ENCODE measurements at places on chromosomes 7 and 10. TPM values are rescaled to one million over a fixed set of nuclear protein-coding genes. Genes with fewer than 3 reads are reported as not detected.

The KCND2 gene
- not detected for total RNA-seq

The CTAGE8 gene
- total RNA-seq: 5.2 TPM

DNA sequence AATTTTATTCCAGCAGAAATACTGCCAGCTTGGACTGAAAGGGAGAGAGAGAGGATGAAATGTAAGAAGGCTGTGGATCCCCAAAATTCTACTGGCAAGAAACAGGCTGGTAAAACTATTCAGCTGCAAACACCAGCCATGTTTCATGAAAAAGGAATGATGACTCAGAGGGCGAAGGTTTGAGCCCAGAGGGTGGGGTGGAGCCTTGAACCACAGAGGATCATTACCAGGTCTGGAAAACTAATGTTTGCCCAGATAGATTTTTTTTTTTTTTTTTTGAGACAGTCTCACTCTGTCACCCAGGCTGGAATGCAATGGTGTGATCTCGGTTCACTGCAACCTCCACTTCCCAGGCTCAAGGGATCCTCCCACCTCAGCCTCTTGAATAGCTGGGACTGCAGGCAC is 41.7 kb upstream of the NRF1 start:
- H3K27me3 ChIP-seq: no peaks in the 10 kb centered on the region
- peak; percentile 71 for DNase-seq
- H3K4me3 ChIP-seq: no peak overlapping the region
- H3K4me1 ChIP-seq: no peaks in the 10 kb centered on the region

The RBAK gene
- total RNA-seq: 14.8 TPM

The TRRAP gene
- 44.9 TPM for total RNA-seq

- no peak overlapping the region for H3K27ac ChIP-seq
- no peak overlapping the region for H3K4me3 ChIP-seq
Observed at GRCh38 chr10:73218431-73219191, 28.4 kb downstream of the DNAJC9 start.

The TWNK gene
- 30.5 TPM for total RNA-seq

GRCh38 chr7:127844707-127845331 is 186.4 kb downstream of the LRRC4 start:
- H3K36me3 ChIP-seq: peaks cover 2% of the 10 kb centered on the region
- no peak overlapping the region for H3K4me3 ChIP-seq
- no peak overlapping the region for H3K27ac ChIP-seq
- no peaks in the 10 kb centered on the region for H3K4me1 ChIP-seq
- H3K27me3 ChIP-seq: no peaks in the 10 kb centered on the region
- DNase-seq: no peak

DNA sequence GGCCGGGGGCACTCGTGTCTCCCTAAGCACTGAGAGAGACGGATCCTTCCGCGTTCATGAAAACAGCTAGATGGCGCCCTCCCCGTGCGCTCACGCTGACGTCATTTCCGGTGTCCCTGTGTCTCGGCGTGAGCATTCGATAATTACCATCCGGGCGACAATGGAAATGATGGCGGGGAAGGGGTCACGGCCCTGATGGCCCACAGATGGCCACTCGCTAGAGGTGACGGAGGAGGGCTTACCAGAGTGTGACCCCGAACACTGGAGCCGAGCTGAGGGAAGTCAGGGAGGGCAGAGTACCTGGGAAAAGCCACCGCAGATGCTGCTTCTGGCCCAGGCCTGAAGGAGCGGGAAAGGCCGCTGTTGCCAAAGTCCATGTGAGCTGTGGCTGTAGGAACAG is 222.9 kb downstream of the TCERG1L start:
- H3K36me3 ChIP-seq: no peaks in the 10 kb centered on the region
- no peak for DNase-seq
- no peaks in the 10 kb centered on the region for H3K4me1 ChIP-seq

DNA sequence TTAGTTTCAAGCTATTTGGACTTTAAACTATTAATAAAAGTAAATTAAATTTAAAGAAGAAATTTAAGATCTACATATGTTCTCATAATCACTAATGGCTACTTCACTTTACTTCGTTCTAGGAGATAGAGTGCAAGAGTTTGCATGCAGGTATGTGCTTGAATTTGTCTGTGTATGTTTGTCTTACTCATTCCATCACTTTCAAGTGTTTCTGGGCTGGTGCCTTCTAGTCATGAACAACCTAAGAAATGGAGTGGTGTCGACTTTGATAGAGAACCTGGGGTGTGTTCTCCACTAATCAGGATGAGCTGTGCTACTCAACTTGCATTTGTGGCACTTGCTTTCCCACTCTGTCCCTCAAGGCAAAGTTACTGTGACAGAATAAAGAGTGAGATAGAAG is 169.9 kb downstream of the KCND2 start:
- DNase-seq: no peak
- H3K27ac ChIP-seq: no peak overlapping the region
- H3K36me3 ChIP-seq: no peaks in the 10 kb centered on the region
- H3K4me3 ChIP-seq: no peak overlapping the region

GRCh38 chr10:49161411-49161997 is 26.7 kb downstream of the TMEM273 start:
- H3K27me3 ChIP-seq: peaks cover 6% of the 10 kb centered on the region
- no peak overlapping the region for H3K27ac ChIP-seq
- no peak for DNase-seq
- no peak overlapping the region for H3K4me3 ChIP-seq
- H3K36me3 ChIP-seq: no peaks in the 10 kb centered on the region

GRCh38 chr7:27693794-27694193 is 31.1 kb upstream of the HIBADH start:
- no peak overlapping the region for H3K4me3 ChIP-seq
- H3K27ac ChIP-seq: peak overlapping the region; percentile 18
- no peaks in the 10 kb centered on the region for H3K27me3 ChIP-seq
- no peaks in the 10 kb centered on the region for H3K36me3 ChIP-seq
- no peak for DNase-seq
- H3K4me1 ChIP-seq: no peaks in the 10 kb centered on the region

The GDF10 gene
- 1.2 TPM for total RNA-seq

The NPVF gene
- total RNA-seq: not detected

DNA sequence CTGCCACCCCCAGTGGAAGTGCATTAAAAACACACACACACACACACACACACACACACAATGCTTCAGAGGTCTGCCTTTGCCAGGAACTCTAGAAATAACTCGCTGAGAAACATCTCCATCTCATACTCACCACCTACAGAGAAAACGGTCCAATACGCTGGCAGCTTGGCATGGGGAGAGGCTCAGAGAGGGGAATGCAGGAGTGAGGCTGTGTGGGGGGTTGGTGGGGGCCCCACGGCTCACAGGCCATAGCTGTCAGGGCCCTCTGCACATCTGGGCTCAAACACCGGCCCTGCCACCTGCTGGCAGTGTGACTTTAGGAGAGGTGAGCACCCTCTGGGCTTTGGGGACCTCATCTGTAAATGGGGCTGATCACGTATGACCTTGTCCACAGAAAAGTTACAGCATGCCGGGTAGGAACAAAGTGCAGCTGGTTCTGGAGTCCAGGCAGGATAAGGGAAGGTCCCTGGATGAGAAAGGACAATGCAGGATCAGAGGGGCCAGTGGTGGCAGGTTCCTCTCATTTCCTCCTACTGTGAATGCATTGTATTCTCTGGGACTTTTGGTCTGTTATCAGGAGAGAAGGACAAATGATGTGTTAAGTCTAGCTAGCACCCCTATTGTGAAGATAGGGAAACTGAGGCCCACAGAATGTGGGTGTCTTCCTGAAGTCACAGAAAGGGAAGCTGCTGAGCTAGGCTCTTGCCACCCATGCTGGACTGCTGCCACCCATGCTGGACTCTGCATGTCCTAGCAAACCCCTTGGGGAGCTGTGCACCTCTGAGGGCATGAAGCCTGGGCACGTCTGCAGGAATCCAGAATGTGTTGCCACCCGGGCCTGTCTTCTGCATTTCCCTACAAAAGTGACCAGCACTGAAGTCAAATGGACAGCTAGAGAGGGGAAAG is 404.6 kb downstream of the RPS24 start:
- peaks cover 13% of the 10 kb centered on the region for H3K4me1 ChIP-seq
- DNase-seq: no peak
- H3K27me3 ChIP-seq: no peaks in the 10 kb centered on the region

DNA sequence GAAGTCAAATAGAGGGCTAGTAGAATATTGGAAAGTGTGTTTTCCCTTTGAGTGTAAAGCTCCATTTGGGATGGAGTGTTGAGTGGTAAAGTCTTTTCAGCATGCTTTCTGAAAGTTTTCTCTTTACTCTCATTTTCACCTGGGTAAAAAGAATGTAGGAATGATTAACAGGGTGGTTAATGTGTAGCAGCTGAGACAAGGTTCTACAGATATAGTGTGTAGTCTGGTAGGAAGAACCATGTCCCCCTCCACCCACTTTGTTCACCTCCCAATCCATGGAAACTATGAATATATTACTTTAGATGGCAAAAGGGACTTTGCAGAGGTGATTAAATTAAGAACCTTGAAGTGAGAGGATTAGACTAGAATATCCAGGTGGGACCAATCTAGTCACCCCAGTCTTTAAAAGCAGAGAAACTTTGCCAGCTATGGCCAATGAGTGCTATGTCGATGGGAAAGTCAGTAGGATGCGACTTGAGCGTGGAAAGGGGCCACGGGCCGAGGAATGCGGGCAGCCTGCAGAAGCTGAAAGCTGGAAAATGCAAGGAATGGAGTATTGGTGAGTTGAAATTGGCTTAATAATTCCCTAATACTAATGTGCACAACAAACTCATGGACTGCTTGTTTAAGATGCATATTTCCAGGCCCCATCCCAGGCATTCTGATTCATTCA is 166.3 kb upstream of the AHR start:
- H3K27me3 ChIP-seq: no peaks in the 10 kb centered on the region
- H3K36me3 ChIP-seq: no peaks in the 10 kb centered on the region

DNA sequence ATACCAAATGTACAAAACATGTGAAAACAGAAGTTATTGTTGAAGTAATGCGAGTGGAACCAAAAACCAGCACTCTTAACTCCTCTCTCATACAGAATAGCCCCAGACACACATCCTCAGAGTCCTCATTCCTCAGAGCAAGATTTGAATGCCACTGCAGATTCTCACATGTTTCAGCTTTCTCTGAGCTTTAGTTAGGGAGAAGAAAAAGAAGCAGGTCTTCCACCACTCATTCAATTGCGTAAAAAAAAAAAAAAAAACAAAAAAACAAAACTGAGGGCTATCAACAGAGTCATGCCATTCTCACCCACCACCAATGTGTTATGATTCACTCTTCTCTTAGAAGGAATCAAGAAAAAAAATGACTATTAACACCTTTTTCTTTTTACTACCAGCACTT is 287.7 kb downstream of the IPMK start:
- H3K4me1 ChIP-seq: no peaks in the 10 kb centered on the region
- DNase-seq: no peak
- no peak overlapping the region for H3K4me3 ChIP-seq

GRCh38 chr7:20650782-20651181 is 35.3 kb downstream of the ABCB5 start:
- H3K4me1 ChIP-seq: no peaks in the 10 kb centered on the region
- no peak overlapping the region for H3K27ac ChIP-seq
- H3K27me3 ChIP-seq: 0 out of 2 replicates have a peak, but pooled peaks cover 3% of the 10 kb centered on the region
- DNase-seq: no peak

DNA sequence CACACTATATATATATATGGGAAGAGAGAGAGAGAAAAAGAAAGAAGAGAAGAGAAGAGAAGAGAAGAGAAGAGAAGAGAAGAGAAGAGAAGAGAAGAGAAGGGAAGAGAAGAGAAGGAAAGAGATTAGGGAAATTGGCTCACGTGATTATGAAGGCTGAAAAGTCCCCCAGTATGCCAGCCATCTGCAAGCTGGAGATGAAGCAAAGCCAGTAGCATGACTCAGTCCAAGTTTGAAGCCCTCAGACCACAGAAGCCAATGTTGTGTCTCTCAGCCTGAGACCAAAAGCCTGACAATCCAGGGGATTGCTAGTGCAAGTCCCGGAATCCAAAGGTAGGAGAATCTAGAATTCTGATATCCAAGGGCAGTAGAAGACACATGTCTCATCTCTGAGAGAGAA is 206.3 kb upstream of the PRSS1 start:
- no peak for DNase-seq
- H3K4me3 ChIP-seq: no peak overlapping the region
- no peaks in the 10 kb centered on the region for H3K4me1 ChIP-seq
- H3K27me3 ChIP-seq: no peaks in the 10 kb centered on the region
- no peak overlapping the region for H3K27ac ChIP-seq

- H3K27ac ChIP-seq: no peak overlapping the region
- no peaks in the 10 kb centered on the region for H3K4me1 ChIP-seq
- DNase-seq: no peak
- H3K4me3 ChIP-seq: no peak overlapping the region
Observed at GRCh38 chr7:70082099-70082611, 483.9 kb downstream of the AUTS2 start.

- H3K27ac ChIP-seq: 0 out of 2 replicates have a peak overlapping the region, but pooled peaks have one; percentile 4
- no peaks in the 10 kb centered on the region for H3K4me1 ChIP-seq
- H3K36me3 ChIP-seq: no peaks in the 10 kb centered on the region
- no peak overlapping the region for H3K4me3 ChIP-seq
- no peak for DNase-seq
Observed at GRCh38 chr7:27697861-27698430, 35.3 kb upstream of the HIBADH start.

- no peaks in the 10 kb centered on the region for H3K36me3 ChIP-seq
- no peaks in the 10 kb centered on the region for H3K27me3 ChIP-seq
- DNase-seq: no peak
- H3K4me3 ChIP-seq: no peak overlapping the region
Observed at GRCh38 chr10:36148207-36148606, 506.1 kb upstream of the FZD8 start.

The PDZD8 gene
- total RNA-seq: 44.7 TPM

DNA sequence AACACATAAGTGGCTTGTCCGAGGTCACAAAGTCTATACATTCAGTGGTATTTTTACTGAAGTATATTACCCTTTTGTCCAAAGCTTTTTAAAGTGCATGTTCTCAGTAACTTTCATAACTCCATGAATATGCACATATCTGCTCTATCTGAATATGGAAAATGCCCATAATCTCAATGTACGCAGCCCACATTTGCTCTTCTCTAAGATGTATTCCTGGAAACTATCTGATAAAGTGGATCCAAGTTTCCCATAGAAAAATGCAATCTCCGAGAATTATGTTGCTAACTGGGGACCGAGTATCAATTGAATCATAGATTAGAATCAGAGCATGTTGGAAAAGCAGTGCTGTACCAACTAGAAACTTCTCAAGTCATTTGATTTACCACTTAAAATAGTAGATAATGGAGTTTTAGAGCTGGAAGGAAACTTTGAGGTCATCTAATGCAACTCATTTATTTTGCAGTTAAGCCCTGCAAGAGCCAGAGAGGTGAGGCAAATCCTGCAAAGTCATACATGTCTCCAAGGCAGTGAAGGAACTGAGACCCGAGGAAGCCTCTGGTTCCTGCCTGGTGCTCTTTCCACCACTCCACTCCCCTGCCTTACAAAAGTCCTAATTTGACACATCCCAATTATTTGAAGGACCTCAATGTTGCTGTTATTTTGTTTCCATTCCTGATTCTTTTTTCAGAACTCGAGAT is 69.4 kb downstream of the CYCS start:
- no peaks in the 10 kb centered on the region for H3K27me3 ChIP-seq
- H3K27ac ChIP-seq: no peak overlapping the region
- no peaks in the 10 kb centered on the region for H3K4me1 ChIP-seq
- no peak for DNase-seq

The CHST12 gene
- total RNA-seq: 48.3 TPM

Measured in Panc1 (cell line).